ENCODE measurements at places on chromosomes 1 and 21. TPM values are rescaled to one million over a fixed set of nuclear protein-coding genes. Genes with fewer than 3 reads are reported as not detected.

LDLRAD1 gene
- total RNA-seq, result under 0.01 TPM

DCLRE1B gene
- 1.0 TPM for total RNA-seq

OR2T29 gene
- not detected for total RNA-seq

LCK gene
- under 0.01 TPM for total RNA-seq

CRYBG2 gene
- total RNA-seq, result 55.7 TPM

AUNIP gene
- total RNA-seq, result 4.8 TPM

VCAM1 gene
- total RNA-seq, result not detected

LCE1F gene
- total RNA-seq, result not detected

C8A gene
- total RNA-seq, result not detected

PEX14 gene
- 25.2 TPM for total RNA-seq
